Fibroblast of skin of left quadriceps (primary cell): ENCODE measurements at places on chromosomes 5 and 9.
A peak's percentile ranks its signal among the peaks of the same experiment; 100 is the strongest.

DNA sequence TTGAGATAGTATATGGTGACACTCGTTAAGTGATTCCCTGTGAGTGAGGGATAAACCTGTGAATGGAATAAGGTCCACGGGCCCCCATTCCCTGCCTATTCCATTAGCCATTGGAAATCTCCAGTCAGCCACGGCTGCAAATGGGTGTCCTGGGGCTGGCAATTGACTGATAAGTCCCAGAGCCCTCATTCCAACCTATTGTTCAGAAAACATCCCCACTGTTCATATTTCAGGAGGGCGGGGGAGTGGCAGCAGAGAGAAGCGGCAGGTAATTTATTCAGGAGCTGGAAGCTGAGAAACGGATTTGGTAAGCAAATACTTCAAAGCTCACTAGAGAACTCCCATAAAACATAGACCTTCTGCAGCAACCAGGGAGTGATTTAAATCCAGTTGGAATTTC lies 42.0 kb downstream of the TMEM174 start:
- DNase-seq, result no peak

- no peak for DNase-seq
These were observed 30.5 kb downstream of the TRIO start for GRCh38 chr5:14173377-14174229.

- no peak for DNase-seq
These were observed 24.8 kb downstream of the CCNJL start for GRCh38 chr5:160287378-160288051.

- DNase-seq, result no peak
These were observed 461.3 kb downstream of the EBF1 start for GRCh38 chr5:158638396-158638795.

DNA sequence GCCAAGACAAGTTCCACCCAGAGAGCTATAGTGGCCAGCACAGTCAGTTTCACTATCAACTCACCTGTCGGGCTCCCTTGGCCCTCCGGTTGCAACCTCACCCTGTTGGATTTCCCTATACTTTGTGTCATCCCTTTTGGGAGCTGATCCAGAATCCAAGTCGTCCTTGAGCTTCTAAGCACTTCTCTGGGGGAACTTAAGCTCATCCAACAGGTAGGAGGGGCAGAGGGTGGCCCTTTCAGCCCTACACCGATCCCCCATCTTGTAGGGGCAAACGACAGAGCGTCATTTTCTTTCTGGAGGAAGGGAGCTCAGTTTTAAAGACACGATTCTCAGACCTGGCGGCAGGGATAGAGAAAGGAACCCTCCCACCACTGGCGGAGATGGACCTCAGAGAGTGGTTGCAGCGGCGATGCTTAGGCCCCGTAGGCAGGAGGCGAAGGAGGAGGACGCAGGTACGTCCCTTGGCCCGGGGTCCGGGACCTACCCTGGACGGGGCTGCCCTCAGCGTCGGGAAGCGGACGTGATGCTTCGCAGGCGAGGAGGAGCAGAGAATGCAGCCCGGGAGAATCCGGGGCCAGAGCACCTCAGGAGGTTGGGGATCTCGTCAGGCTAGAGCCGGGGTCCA lies 519 bp downstream of the ZER1 start:
- DNase-seq, result no peak

DNA sequence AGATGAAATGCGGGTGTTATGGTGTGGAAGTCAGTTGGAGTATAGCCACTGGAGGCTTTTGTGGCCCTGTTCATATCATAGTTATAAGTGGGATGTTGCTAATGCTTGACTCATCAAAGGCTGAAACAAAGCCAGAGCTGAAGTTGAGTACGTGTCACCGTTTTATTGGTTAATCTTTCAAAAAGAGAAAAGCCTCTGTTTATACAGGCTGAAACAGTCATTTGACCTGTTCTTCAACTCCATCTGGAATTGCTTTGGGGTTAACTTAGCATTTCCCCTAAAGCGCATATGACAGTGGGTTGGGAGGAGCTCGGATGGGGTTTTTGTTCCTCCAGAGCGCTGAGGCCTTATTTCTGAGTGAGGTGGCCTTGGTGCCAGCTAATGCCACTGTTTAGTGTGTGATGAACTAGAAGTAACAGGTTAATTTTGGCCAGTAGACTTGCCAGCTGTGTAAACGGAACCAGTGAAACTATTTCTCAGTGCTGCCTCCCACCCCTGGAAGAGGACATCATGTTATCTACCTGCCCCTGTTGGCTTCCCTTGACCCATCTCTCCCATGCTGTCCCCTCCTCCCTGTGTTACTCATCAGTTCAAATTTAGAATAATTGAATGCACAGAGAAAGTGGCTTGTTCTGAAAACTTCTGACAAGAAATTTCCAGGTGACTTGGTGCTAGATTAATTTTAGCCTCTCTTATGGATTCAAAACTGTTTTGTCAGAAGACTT lies 34.2 kb downstream of the MTAP start:
- DNase-seq, result peak; percentile 98

DNA sequence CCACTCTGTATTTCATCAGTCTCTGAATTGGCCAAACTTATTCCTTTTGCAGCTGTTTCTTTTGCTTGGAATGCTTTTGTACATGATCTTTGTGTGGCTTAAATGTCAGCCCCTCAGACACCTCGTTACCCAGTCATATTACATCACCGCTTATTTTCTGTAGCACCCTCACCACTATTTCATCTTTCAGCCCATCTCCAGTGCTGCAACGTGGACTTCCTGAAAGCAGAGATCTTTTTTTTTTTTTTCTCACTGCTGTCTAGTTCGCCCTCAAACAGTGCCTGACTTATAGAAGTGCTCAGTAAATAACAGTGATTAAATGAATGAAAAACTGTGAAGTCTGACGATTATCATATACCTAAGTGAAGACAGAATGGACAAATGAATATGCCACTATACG lies 835 bp downstream of the SRA1 start:
- DNase-seq, result no peak
